ENCODE measurements at places on chromosomes 1 and 21. TPM values are rescaled to one million over a fixed set of nuclear protein-coding genes. Genes with fewer than 3 reads are reported as not detected.

Gene GJC2
- total RNA-seq = 1.6 TPM

Gene STYXL2
- 49.6 TPM for total RNA-seq

DNA sequence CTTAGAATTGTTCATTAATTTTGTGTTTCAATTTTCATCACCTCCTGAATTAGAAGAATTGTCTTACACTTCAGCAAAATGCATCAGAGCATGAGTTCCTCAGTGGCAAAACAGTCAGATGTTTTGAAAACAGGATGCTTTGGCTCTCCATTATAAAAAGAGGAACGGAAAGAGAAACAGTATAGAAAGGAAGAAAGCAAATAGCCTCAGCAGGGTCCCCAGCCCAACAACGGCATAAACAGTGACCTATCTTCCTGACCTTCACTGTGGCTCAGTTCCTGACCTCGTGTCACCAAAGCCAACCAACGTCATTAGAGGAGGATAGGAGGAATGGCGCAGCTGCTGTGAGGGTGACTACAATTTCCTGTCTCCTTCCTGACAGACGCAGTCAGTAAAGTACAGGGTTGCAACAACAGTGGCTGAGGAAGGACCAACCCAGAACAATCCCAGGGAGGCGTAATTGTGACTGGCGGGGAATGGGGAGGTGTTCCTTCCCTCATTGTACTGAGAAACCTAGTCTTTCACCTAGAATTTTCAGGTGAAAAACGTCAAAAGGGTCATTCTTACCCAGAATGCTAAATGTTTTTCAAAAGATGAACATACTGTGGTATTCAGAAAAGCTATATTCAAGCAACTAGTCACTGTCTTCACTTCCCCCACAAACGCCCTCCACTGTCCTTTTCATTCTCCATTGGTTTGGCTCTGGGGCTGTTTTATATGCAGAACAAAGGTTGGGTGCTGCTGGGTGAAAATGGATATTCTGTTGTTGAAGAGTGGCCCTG, 197.9 kb upstream of the SGIP1 start:
- no peaks in the 10 kb centered on the region for H3K36me3 ChIP-seq
- DNase-seq = peak; percentile 91
- H3K4me1 ChIP-seq = peaks cover 24% of the 10 kb centered on the region
- H3K27ac ChIP-seq = peak overlapping the region; percentile 87
- H3K4me3 ChIP-seq = peak overlapping the region; percentile 62

- no peaks in the 10 kb centered on the region for H3K4me1 ChIP-seq
- no peak overlapping the region for H3K27ac ChIP-seq
- no peak overlapping the region for H3K4me3 ChIP-seq
- no peak for DNase-seq
Observed at GRCh38 chr1:234139966-234140365, 233.3 kb upstream of the COA6 start.

GRCh38 chr1:98468111-98468717, 193.3 kb upstream of the SNX7 start:
- no peaks in the 10 kb centered on the region for H3K27me3 ChIP-seq
- H3K4me1 ChIP-seq = no peaks in the 10 kb centered on the region
- no peaks in the 10 kb centered on the region for H3K36me3 ChIP-seq
- H3K27ac ChIP-seq = no peak overlapping the region

GRCh38 chr1:115313182-115313581, 24.9 kb downstream of the NGF start:
- no peaks in the 10 kb centered on the region for H3K27me3 ChIP-seq
- no peak overlapping the region for H3K4me3 ChIP-seq
- peaks cover 5% of the 10 kb centered on the region for H3K4me1 ChIP-seq
- no peak overlapping the region for H3K27ac ChIP-seq
- H3K36me3 ChIP-seq = no peaks in the 10 kb centered on the region

- H3K27ac ChIP-seq = peak overlapping the region; percentile 90
- peak; percentile 71 for DNase-seq
- H3K27me3 ChIP-seq = no peaks in the 10 kb centered on the region
- peak overlapping the region; percentile 98 for H3K4me3 ChIP-seq
- peaks cover 10% of the 10 kb centered on the region for H3K36me3 ChIP-seq
- H3K4me1 ChIP-seq = peaks cover 21% of the 10 kb centered on the region
Observed at GRCh38 chr1:207049974-207050391, 1.0 kb downstream of the YOD1 start.

DNA sequence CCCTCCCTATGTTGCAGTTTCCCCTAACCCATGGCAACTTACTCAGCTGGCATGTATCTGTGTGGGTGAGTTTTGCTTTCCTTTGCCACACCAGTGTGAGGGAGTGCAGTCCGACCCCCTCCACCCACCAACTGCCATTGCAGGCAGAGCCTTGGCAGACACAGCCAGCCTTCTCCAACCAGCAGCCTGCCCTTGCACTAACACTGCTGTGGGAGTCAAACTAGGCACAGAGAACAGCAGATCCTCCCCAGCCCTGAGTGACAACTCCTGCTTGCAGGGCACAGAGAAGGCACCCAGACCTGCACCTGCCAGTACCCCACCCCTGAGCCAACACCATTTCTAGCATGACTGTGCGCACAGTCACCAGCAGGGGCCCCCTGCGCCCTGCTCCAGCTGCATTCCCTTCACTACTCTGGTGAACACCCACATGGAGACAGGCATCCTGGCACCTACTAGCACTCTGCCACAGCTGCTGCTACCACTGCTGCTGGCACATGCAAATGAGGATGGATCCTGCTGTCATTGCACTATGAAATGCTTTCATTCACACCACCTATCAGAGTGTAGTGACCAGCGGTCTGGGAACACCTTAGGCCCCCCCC, 98.4 kb downstream of the MAGI3 start:
- H3K27ac ChIP-seq = no peak overlapping the region
- H3K27me3 ChIP-seq = no peaks in the 10 kb centered on the region
- no peak for DNase-seq
- H3K4me3 ChIP-seq = no peak overlapping the region
- H3K4me1 ChIP-seq = no peaks in the 10 kb centered on the region

- DNase-seq = no peak
- no peaks in the 10 kb centered on the region for H3K27me3 ChIP-seq
- H3K36me3 ChIP-seq = no peaks in the 10 kb centered on the region
- no peaks in the 10 kb centered on the region for H3K4me1 ChIP-seq
- H3K4me3 ChIP-seq = no peak overlapping the region
Observed at GRCh38 chr1:86596224-86596623, 49.3 kb downstream of the CLCA4 start.

Gene SLC6A17
- 0.04 TPM for total RNA-seq

DNA sequence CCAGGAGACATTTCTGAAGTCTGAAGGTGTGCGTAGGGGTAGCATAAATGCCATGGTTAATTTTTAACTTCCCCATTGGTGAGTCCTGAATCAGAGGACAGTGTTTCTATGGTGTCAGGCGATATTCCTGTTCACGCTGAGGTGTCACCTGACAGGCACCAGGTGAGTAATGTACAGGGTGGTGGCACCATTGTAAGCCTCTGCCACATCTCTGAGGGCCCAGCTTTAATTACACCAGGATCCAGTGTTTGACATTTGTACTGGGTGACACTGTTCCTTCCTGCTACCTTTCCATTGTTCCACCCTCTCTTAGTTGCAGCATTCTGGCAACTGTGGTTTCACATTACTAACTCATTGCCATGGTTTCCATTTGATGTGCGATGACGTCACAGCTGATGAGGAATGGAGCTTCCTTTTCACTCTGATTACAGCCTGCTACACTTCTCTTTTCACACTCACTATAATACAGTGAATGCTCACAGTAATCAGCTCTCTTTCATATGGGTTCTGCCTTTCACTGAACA, 40.6 kb upstream of the MARK1 start:
- no peaks in the 10 kb centered on the region for H3K36me3 ChIP-seq
- H3K4me1 ChIP-seq = no peaks in the 10 kb centered on the region
- peak; percentile 36 for DNase-seq
- no peaks in the 10 kb centered on the region for H3K27me3 ChIP-seq
- H3K27ac ChIP-seq = no peak overlapping the region
- H3K4me3 ChIP-seq = no peak overlapping the region

- peaks cover 5% of the 10 kb centered on the region for H3K4me1 ChIP-seq
- no peak overlapping the region for H3K4me3 ChIP-seq
- DNase-seq = no peak
- H3K27me3 ChIP-seq = no peaks in the 10 kb centered on the region
Observed at GRCh38 chr1:207217778-207218511, 103.5 kb upstream of the CD55 start.

GRCh38 chr1:117696561-117696960, 90.7 kb downstream of the TENT5C start:
- peaks cover 9% of the 10 kb centered on the region for H3K4me1 ChIP-seq
- no peak overlapping the region for H3K4me3 ChIP-seq
- DNase-seq = peak; percentile 69
- H3K27me3 ChIP-seq = peaks cover 2% of the 10 kb centered on the region
- H3K27ac ChIP-seq = peak overlapping the region; percentile 76

GRCh38 chr21:38847556-38847955, 41.8 kb downstream of the ETS2 start:
- H3K4me3 ChIP-seq = no peak overlapping the region
- H3K4me1 ChIP-seq = peaks cover 4% of the 10 kb centered on the region
- peak overlapping the region; percentile 40 for H3K27ac ChIP-seq
- peak; percentile 47 for DNase-seq
- no peaks in the 10 kb centered on the region for H3K36me3 ChIP-seq
- H3K27me3 ChIP-seq = no peaks in the 10 kb centered on the region

DNA sequence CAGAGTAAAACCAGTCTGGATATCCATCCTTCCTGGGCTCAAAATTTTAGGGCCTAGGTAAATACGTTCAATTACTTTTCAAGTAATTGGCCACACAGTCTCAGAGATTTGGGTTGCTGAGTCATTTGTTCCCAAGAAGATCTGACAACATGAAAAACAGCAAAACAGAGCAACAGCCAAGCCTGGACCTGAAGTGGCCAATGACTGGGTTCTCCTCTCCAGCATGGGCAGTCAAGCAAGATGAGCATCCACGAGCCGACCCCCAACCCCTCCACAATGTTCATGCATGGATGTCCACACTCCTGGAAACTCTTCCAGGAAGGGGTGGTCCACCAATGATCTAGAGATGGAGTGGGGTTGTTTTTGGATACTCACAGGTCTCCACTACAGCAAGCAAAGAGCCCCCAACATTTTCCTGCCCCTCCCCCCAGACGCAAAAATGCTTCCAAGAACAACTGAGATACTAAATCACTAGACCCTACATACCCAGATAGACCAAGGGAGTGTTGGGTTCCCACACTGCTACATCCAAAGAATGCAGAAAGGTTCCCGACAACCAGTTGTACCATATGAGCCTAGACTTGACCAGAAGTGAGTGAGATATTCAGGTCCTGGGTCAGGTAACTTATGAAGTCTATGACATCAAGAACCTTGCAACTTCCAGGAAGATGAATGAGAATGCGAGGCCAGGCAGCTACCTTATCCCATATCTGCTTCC, 73.0 kb downstream of the CD46 start:
- peaks cover 12% of the 10 kb centered on the region for H3K4me1 ChIP-seq
- H3K27ac ChIP-seq = no peak overlapping the region
- no peaks in the 10 kb centered on the region for H3K36me3 ChIP-seq
- DNase-seq = no peak
- H3K27me3 ChIP-seq = no peaks in the 10 kb centered on the region

Gene LRRIQ3
- total RNA-seq = 0.35 TPM

Gene DYNLT4
- 0.40 TPM for total RNA-seq

- peak; percentile 92 for DNase-seq
- peaks cover 74% of the 10 kb centered on the region for H3K4me1 ChIP-seq
- no peak overlapping the region for H3K4me3 ChIP-seq
- peak overlapping the region; percentile 74 for H3K27ac ChIP-seq
- H3K36me3 ChIP-seq = no peaks in the 10 kb centered on the region
- H3K27me3 ChIP-seq = no peaks in the 10 kb centered on the region
Observed at GRCh38 chr1:21324368-21325141, 34.3 kb upstream of the ECE1 start.

DNA sequence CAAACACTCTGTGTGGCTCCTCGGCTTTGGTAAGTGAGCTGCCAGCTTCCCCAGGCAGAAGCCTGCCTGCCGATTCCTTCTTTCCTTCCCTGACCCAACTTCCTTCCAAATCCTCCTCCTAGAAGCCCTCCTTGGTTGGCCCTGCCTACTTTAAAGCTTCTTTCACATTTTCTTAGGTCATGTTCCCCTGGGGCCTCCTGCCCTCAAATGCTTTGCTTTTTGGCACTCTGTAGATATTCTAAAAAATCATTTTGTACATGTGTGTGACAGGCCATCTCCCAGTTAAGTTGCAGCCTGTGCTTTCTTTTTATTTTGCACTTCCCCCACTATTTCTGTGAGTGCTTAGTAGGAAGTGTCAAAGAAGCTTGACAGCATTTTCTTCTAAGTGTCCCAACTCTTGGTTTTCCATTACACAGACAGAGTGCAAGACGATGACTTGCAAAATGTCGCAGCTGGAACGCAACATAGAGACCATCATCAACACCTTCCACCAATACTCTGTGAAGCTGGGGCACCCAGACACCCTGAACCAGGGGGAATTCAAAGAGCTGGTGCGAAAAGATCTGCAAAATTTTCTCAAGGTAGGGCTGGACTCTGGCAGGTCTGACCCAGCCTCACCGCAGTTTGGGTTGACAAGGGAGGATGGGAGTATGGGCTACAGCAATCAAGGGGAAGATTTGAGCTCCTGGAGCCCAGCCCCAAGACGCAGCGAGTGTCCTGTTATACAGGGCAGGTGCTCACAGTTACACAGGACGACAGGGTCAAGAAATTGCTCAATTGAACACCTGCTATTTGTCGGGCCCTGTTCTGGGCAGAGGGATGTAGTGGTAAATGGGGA, at the start of gene S100A9:
TSS of gene S100A9 (plus strand) at position 2 of the 838 bp plus-strand sequence. CDS start at position 432, 430 bp downstream.
- DNase-seq = peak; percentile 58
- H3K27me3 ChIP-seq = no peaks in the 10 kb centered on the region
- no peaks in the 10 kb centered on the region for H3K36me3 ChIP-seq
- H3K4me3 ChIP-seq = no peak within 1 kb of the TSS
- no peaks in the 10 kb centered on the region for H3K4me1 ChIP-seq

DNA sequence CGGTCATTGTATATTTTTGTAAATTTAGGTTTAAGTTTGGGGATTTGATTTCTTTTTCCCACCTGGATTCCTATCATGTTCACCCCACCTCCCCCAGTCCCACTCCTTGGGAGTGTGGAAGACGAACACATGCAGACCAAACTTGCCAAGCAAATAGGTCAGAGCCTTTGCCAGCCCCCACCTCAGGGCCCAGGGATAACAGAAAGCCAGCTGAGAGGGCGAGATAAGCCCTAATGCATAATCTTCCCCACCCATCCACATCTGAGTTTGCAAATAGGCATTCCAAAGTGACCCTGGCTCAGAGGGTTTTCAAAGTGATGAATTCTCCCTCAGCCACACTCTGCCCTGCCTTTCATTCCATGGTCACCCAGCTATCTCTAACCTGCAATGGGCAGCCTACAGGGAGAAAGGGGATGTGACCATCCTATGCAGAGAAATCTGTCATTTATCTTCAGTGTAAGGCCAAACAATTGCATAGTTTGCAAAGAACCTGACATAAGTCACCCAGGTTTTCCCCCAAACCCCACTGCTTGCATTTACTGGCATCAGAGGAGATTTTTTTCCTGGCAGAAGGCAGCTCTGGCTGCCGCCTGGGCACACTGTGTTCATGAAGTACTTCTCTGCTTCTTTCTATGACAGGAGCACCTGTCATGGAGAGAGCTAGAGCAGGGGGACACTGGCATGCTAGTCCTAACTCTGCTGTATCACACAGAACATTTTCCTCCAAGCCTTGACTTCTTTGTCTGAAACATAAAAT, 69.0 kb upstream of the NFIA start:
- peaks cover 14% of the 10 kb centered on the region for H3K4me1 ChIP-seq
- H3K36me3 ChIP-seq = no peaks in the 10 kb centered on the region
- no peaks in the 10 kb centered on the region for H3K27me3 ChIP-seq
- H3K4me3 ChIP-seq = no peak overlapping the region
- no peak for DNase-seq

Gene KLF17
- total RNA-seq = 0.13 TPM
